ENCODE measurements at places on chromosomes 2 and 18.

- DNase-seq, result no peak
Observed at GRCh38 chr2:224997802-224998201, 44.5 kb downstream of the DOCK10 start.

DNA sequence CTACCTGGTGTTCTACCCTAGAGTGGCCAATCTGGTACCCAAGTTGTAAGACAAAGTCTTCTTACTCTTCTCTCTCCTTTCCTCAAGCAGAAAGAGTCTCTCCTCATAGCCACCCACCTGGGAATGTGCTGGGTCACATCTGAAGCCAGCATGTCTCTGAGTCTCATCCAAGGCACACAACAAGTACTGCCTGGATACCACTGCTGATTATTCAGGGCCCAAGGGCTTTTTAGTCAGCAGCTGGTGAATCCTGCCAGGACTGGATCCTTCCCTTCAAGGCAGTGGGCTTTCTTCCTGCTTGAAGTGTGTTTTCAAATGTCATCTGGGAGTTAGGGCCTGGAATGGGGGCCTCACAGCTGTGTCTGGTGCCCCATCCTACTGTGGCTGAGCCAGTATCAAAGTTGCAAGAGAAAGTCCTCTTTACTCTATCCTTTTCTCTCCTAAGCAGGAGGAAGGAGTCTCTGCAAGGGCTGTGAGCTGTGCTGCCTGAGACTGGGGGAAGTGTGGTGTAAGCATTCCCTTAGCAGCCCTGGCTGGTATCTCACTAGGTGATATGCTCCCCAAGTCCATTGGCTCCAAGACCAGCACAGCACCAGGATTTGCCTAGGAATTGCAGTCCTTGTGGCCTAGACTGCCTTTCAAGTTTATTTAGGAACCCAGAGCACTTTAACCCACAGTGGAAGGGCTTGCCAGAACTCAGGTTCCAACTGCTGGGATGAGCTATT lies 27.2 kb downstream of the OXER1 start:
- DNase-seq, result no peak

DNA sequence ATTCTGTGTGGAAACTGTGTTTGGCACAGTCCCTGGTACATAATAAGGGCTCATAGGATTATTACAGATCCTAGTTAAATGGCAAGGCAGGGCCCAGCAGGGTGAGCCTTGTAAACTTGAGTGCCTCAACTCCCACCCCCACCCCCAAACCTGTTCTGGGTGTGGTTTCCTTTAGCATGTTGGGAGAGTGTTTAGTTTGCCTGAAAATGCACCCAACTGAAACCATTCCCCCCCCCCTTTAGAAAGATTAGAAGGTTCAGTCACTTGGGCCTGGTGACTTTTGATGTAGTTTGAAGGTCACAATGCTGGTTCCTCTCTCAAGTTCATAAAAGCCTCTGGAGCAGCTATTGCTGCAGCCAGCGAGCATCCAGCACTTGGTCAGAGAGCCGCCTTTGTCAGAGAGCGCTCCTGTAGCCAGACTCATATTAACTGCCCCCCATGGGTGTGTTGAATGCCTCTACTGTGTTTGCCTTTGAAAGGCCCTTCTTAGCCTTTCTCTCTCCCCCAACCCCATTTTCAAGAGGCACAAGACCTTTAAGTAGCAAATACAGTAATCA lies 113.7 kb downstream of the SPTBN1 start:
- no peak for DNase-seq

- DNase-seq, result no peak
Observed at GRCh38 chr2:236146436-236146835, 21.8 kb downstream of the GBX2 start.

GRCh38 chr2:8472545-8473323 lies 209.1 kb upstream of the ID2 start:
- DNase-seq, result no peak

DNA sequence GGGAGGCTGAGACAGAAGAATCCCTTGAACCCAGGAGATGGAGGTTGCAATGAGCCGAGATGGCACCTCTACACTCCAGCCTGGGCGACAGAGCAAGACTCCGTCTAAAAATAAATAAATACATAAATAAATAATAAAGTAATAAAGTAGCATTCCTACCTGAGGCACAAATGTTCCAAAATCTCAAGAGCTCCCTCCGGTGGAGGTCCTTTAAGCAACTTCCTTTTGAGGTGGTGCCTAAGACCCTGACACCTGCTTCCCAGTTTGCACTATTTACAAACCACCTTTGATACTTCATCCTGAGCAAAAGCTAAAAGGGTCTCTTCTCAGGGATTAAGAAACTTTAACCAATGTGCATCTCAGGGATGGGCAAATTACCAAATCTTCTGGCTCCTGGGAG lies 505.1 kb downstream of the CNTNAP5 start:
- no peak for DNase-seq

DNA sequence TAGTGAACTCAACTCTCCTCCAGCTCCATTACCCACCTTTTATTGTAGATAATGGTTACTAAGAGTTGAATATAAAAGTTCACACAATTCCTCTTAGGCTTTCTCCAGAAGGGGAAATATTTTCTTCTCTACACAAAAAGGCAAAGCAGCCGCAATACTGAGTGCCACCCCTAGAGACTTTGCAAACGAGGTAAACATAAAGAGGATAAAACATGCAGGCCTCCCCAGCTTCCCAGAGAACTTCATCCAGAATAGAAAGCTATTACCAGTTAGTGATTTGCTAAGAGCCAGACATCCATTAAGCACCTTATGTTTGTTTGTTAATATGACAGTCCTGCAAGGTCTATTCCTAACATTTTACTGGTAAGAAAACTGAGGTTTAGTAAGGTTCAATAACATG lies 17.4 kb downstream of the ZNF521 start:
- no peak for DNase-seq

DNA sequence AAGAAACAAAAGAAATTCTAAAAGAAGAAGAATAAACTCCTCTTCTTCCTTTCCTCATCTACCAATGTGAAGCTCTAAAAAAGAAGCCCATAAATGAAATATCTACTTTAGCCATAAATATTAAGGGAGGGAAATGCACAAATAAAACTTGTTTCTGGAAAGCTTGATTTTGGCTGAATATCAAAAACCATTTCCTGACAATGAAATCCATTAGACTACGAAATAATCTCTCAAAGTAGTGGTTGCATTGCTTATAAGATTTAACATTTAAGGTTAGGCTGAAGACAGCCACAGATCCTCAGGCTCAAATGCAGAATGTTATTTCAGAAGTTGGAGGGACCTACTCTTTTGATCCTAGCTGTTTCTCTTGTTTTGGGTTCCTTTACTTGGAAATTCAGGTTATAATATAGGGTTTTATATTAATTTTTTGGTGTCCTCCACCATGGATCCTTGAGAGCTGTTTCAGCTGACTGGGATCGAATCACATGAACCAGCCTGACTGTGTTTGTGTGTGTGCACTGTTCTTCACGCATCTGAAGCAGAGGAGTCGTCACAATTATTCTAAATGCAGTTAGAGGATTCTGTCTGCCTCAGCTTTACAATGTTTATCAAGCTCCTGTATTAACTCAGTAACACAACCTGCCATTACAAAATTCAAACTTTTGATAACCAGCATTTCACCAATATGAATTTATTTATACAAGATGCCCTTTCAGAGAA lies 474.8 kb downstream of the ARHGAP15 start:
- DNase-seq, result no peak

- no peak for DNase-seq
Observed at GRCh38 chr2:186307871-186308270, 178.2 kb upstream of the ZC3H15 start.

GRCh38 chr2:42879913-42880737 lies 87.7 kb upstream of the HAAO start:
- DNase-seq, result no peak

GRCh38 chr2:890791-891190 lies 59.9 kb upstream of the SNTG2 start:
- DNase-seq, result no peak

GRCh38 chr18:35106013-35106844 lies 65.0 kb downstream of the MAPRE2 start:
- no peak for DNase-seq

GRCh38 chr2:30645081-30645744 lies 162.0 kb downstream of the CAPN13 start:
- DNase-seq, result no peak

DNA sequence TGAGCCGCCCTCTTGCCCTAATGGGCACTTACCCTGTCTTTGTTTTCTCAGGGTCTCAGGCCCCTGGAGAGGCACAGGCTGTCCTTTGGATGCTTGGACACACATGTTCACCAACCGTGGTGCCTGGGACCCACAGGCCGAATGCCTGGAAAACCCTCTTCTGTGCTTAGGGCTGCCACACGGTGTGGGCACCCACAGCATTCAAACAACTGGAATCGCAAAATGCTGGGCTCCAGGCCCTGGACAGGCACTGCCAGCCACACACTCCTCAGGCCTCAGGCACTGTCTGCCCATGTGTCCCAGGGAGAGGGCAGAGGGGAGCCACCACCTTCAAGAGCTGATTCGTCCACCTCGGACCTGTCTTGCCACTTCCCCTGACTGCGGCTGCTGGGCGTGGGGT lies 123.1 kb upstream of the ACKR3 start:
- no peak for DNase-seq

GRCh38 chr2:128644718-128645256 lies 326.1 kb upstream of the HS6ST1 start:
- no peak for DNase-seq

- no peak for DNase-seq
Observed at GRCh38 chr18:36326771-36327170, 29.3 kb downstream of the FHOD3 start.

DNA sequence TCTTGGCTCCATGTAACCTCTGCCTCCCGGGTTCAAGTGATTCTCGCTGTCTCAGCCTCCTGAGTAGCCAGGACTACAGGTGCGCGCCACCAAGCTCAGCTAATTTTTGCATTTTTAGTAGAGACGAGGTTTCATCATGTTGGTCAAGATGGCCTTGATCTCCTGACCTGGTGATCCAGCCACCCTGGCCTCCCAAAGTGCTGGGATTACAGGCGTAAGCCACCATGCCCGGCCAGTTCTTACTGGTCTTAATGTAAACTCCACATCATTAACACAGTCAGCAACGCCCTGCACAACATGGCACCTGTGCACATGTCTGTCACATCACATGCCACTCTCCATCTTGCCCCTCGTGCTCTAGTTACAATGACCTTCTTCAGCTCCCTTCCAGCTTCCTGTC lies 5.8 kb upstream of the KIF3C start:
- no peak for DNase-seq

DNA sequence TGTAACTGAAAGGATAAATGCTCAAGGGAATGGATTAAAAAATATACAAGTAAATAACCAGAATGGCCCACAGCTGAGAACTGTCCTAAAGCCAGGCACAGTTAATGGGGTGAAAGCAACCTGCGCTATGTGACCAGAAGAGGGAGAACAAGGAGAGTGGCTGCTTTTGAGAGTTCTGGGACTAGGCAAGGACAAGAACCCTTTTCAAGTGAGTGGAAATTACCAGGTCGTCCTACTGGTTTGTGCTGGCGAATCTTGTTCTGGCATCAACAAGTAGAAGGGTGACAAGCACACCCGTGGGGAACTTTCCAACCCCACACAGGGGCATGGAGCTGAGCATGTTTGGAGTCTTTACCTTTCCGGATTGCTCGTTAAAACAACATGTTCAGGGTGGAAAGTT lies 82.8 kb downstream of the TMEM17 start:
- no peak for DNase-seq

- DNase-seq, result no peak
Observed at GRCh38 chr2:238166391-238167343, 7.9 kb downstream of the ERFE start.

DNA sequence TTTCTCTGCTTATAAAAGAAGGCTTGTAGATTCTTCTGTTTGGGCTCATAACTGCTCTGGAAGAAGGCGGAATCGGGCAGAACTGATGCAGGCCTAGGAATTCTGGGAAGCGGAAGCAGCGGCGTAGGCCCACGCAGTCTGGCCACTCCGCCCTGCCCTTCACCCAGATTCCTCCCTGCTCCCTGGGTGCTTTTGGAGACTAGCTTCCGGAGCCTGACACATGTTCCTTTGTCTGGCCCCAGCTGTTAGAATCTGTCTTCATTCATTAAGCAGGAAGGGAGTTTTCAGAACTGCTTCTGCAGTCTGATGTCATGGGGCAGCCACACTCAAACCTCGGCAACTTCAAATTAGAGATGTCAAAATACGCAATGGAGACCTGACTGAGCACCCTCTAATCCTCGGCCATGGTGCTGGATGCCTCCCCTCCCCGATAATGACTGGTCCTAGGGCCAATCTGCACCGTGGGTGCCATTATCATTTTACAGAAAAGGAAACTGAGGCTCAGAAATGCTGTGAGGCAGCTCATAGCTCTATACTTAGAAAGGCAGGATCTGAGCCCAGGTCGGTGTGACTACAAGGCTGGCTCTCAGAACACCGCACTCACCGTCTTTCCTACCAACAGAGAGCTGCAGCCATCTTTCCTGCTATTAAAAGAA lies 275.7 kb downstream of the MYCN start:
- DNase-seq, result no peak

- no peak for DNase-seq
Observed at GRCh38 chr18:50494569-50494968, 65.3 kb upstream of the MAPK4 start.

DNA sequence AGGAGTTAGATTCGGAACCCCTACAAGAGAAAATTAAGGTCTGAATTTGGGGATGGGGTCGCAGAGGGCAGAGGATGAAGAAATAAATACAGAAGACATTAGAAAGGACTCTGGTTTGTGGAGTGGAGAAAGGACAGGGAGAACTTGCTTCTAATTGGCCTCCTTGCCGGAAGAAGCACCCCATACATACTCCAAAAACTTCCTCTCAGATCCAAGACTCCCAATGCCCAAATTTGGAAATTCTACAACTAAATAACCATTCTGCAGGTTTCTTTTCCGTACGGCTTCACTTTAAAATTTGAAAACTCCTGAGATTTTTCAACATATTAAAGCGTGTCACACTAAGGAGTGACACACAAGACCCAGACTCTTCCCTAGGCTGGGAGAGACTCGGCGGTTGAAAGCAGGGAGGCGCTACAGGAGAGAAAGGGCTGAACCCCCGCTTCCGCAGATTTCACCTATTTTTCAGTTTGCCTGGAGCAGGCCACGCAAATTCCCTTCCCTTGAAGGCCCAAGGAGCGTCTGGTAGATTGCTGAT lies 478 bp downstream of the CLHC1 start:
- DNase-seq, result no peak

DNA sequence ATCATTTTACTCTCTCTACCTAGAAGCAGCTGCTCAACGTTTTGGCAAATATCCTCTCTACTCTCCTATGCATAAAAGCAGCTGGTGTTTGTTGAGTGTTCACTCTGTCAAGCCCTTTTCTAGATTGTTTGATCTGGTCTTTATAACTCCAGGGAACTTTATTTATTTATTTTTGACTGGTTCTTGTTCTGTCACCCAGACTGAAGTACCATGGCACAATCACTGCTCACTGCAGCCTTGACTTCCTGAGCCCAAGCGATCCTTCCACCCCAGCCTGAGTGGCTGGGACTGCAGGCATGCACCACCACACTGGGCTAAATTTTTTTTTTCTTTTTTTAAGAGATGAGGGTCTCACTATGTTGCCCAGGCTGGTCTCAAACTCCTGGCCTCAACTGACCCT lies 12.7 kb downstream of the CATIP start:
- DNase-seq, result no peak
